Right renal pelvis (tissue), 4 donors: ENCODE measurements at places on chromosomes 6 and 20. TPM values are rescaled to one million over a fixed set of nuclear protein-coding genes. Genes with fewer than 3 reads are reported as not detected.
A peak's percentile ranks its signal among the peaks of the same experiment; 100 is the strongest.

The DSP gene
- polyA plus RNA-seq: 84.6 TPM

The CALHM6 gene
- 5.6 TPM for polyA plus RNA-seq

The PTCHD4 gene
- 1.8 TPM for polyA plus RNA-seq

The ALDH8A1 gene
- 21.7 TPM for polyA plus RNA-seq

The IL20RA gene
- 1.4 TPM for polyA plus RNA-seq

The TRIM40 gene
- not detected for polyA plus RNA-seq

The KCNQ2 gene
- polyA plus RNA-seq: 5.0 TPM

The BFSP1 gene
- polyA plus RNA-seq: 3.6 TPM

The B4GALT5 gene
- polyA plus RNA-seq: 54.0 TPM

The FAM83C gene
- 0.06 TPM for polyA plus RNA-seq

The ZNF334 gene
- 22.9 TPM for polyA plus RNA-seq

DNA sequence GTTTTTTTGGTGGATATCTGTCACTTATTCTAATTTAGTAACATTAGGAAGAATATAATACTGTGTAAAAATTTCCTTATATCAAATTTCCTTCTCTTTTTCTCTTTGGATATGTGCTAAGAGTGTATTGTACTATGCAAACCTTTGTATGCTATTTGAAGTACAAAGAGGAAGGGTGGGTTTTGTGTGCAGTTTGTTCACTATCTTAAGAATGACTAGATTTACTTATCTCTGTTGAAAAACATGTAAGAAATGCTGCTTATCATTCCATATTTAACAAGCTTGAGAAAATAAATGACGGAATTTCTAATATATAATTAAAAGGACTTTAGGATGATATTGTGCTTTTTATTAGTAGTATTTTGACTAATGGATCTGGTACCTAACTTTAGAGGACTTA, 13.1 kb downstream of the CD2AP start:
- no peak for DNase-seq

GRCh38 chr6:155678361-155678760, 222.7 kb upstream of the NOX3 start:
- no peak for DNase-seq

DNA sequence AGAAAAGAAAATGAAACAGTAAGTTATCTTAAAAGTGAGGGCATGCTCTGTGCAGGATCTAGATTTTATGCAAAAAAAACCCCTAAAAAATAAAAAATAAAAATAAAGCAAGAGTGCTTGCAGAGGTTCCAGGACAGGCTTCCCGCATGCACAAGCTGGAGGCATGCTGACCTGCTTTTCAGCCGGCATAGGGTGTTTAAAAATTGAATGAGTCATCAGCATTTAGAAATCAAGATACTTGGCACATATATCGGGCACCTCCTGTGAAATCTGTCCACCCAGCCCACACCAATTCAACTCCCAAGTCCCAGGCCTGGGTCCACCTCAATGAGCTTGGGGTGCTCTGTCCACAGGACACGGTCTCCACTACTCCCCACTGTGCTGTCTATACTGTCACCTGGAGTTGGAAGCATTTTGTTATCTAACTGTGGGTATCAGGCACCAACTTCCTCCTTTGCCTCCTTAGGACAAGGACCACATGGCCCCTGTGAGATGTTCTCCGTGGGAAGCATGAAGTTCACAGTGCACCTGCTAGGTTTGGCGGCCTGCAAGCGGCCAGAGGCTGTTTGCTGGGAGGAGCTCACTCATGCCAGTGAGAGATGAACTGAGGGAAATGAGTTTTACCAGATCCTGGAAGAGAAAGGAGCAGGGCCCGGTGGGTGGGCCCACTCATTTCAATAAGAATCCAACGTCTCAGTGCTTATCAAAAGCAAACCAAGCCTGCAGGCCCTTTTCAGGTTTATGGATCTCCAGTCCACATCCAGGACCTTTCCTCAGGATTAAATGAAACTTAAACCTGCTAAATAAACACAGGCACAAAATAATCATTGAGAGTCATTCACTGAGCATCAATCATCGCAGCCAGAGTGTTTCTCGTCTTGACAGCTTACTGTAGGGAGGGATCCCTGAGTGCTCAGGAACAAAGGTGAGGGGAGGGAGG, 121.1 kb downstream of the FOXA2 start:
- DNase-seq: no peak

DNA sequence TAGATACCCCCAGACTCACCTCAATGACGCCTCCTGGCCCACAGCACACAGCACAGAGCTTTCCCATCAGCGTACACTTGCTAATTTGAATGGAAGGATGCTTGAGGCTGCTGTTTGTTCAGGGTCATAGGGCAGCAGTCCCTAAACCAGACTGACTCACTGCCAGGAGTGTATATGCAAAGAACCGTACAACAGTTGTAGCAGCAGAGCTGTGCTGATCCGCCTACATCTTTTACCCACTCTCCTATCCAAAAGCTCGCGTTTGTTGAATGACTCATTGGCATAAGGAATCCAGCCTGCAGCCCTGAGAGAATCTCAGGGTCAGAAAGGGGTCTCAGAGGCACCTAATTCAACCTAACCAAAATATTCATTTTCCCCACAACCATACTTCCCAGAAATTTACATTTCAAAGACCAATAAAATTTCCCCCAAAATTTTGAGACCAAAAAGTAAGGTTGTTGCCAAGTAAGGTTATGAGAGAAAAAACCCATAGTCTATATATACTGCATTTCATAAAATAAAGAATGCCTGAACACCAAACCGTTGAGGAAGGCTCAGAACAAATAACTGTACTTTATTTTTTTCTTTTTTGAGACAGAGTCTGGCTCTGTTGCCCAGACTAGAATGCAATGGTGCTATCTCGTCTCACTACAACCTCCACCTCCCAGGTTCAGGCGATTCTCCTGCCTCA, 35.3 kb upstream of the CCND3 start:
- DNase-seq: no peak

DNA sequence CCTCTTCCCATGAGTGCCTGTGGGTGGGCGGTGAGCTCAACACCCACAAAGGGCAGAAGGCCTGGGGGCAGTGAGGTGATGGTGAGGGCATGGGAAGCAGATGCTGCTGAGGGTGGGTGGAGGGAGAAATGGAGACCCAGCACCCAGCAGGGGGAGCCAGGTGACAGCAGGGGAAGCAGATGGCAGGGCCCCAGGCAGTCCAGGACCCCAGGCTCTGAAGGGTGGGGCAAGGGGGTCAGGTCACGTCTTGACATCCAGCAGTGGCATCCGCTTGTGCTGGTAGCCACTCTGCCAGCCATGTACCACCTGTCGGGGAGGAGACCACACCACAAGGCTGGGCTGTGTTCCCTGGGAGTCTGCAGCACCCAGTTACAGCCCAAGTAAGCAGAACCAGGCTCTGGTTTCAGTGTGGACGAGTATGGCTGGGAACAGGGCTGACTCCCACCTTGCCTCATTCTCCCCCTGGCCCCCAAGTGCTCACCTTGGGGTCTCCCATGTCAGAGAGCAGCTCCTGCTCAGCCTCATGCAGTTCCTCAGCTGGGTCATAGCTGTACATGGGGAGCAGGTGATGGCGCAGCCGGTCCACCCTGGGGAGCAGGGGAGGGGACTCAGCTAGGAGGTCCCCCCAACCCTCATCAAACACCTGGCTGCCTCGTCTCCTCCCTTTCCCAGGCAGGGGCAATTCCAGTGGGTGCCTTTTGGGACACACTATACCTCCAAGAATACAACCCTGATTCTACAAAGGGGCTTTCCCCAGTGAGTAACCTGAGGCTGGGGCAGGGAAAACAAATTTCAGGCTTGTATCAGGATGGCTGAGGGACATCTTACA, 2.0 kb downstream of the SMIM29 start:
- DNase-seq: no peak

DNA sequence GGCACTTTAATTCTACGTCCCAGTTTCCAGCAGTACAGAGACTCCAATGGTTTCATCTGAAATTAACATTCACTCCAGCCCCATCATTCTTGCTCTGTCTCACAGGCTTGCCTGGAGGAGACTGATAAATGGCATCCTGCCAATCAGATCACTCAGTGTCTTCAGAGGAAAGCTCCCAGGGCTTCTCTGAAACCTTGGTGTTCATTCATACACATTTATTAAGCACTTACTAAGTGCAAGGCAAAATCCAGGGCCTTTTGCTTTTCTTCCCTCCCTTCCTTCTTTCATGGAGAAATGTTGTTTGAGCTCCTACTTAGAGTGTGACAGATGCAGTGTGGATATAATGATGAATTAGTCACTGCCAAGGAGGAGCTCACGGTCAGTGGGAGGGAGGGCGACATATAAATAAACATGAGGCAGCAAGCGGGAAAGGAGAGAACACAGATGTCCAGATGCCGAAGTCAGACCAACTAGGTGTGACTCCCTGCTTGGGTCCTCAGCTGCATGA, 106.7 kb upstream of the DTNBP1 start:
- no peak for DNase-seq

DNA sequence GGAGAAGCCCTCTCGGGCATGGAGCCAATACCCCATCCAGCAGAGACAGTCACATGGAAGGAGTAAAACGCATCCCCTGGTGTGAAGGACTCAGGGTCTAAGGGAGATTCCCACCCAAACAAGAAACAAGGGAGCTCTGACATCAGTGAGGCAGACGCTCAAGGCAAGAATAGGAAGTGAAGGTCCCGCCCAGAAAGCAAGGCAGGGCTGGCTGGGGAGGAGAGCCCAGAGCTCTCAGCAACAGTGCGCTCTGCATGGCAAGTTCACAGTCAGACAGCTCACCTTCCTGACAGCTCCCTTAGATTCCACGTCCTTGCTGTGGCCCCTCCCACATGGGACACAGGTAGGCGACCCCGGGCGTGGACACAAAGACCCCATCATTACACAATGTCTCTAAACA, 85.6 kb downstream of the TTLL2 start:
- DNase-seq: no peak

- no peak for DNase-seq
Measured at GRCh38 chr6:134719911-134720310, 230.0 kb downstream of the ALDH8A1 start.

DNA sequence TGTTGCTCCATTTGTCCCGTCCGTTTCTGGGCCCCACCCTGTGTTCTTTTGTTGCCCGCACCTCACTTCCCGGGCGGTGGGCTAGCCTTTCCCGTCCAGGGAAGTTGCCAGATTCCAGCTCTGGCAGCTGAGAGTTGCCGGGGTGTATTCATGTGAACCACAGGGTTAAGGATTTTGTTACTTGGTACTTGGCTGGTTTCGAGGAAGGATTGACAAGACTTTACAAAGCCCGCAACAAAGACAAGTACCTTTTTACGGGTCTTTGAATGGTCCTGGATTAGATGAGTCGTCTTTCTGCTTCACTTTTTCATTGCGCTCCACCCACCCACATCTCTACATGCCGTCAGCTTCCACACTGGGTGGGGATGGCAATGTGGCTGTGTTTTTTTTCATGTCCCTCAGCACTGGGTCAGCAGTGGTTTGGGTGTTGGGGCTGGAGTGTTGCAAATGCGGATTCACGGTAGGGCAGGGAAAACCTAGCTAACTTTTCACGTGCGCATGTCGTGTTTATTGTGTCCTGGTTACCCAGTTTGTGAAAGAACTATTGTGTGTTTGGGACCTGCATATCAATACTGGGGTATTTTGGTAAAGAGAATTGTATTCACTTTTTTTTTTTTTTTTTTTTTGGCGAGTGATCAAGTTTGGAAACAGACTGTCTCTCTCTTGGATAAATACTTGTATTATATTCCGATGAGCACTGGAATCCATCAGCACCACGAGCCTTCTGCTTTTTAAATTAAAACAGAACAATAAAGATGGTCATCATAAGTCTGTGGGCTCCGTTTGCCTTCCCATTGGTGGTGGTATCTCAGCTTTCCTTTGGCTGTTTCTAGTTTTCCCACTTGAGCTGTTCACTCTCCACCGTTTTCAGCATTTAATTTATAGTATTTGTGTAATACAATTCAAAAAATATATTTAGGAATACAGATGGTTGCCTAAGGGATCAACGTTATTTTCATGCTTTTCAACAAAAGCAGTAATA, 1.2 kb downstream of the DUSP22 start:
- no peak for DNase-seq

- DNase-seq: no peak
Measured at GRCh38 chr6:113495521-113495920, 361.6 kb upstream of the MARCKS start.

DNA sequence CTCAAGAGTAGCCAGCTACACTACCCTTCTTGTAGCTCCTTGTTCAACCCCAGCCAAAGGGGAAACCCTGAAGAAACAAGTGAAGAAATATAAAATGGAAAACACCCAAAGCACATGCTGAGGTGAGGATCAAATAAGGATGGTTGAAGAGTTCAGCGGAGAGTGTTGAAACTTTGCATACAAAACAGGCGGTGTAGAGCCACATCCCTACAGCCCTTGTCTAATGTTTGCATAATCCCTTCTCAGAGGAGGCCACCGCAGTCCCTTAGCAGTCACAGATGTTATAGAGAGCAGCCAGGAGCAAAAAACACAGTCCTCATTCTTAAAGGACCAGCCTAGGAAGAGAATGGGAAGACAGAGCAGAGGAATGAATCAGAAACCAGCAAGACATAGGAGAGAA, 350.7 kb upstream of the SASH1 start:
- DNase-seq: no peak

DNA sequence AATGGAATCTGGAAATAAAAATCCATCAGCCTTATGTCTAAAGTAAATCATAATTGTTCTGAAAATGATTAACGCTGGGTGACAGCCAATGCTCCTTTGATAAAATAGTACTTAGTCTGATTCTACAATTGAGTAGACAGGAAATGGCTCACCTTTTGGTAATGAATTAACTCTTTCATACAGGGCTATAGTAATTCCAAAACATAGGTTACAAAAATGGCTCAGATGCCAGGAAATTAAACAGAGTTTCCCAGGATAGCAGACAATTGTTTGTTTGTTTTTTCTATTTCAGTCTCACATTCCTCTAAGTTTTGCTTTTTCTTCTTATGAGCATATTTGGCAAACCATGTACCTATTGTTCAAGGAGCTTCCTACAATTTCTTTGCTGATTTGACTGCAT, 257.2 kb upstream of the EPHA7 start:
- DNase-seq: no peak

DNA sequence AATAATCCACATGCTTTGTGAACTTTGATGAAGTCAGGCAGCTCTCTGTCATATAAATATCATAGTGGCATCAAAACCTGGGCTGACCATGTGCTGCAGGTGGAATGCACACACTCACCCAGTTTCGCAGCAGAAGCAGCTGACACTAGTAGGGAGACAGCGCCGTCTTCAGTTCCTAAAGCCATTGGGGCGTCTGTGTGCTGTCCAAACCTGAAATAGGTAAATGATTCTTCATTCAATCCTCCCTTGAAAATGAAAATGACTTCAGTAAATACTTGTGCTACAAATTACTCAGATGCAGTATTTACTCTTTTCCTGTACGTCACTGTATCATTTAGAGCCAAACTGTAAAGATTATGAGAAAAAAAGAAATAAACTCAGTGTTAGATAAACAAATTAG, 127.5 kb downstream of the EYA4 start:
- no peak for DNase-seq

- peak; percentile 75 for DNase-seq
Measured at GRCh38 chr20:35699127-35699956, at the start of the genes NFS1 and ROMO1. TSS of gene NFS1 (minus strand) at chr20:35699352. CDS start at chr20:35699288, 64 bp downstream. TSS of gene ROMO1 (plus strand) at chr20:35699405. CDS start at chr20:35699633, 228 bp downstream.

GRCh38 chr6:72619883-72620696, 1.8 kb upstream of the KCNQ5 start:
- DNase-seq: no peak

- no peak for DNase-seq
Measured at GRCh38 chr6:57163956-57164355, 8.2 kb upstream of the BAG2 start.

GRCh38 chr20:39291301-39291700, 329.2 kb downstream of the DHX35 start:
- no peak for DNase-seq

- DNase-seq: no peak
Measured at GRCh38 chr6:127391094-127391953, 47.9 kb upstream of the ECHDC1 start.
